ENCODE measurements at places on chromosomes 1 and 21.

DNA sequence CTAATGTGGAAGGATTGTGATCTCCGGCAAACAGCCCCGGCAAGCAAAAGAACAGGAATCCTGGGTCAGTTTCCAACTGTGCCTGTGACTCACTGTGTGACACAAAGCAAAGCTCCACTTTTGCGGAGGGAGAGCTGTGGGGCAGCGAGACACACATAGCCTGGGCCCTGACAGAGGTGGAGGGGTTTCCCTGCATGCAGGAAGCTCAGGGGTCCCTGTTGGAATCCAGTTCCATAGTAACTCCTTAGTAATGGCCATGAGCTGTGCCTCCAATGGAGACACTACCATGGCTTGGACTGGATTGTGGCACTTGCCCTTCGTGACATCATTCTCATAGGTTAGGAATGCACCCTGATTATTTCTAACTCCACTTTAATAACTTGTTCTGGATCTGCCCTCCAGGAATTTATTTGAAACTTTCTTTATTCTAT is 47.0 kb upstream of the ATF3 start:
- DNase-seq = no peak

- no peak for DNase-seq
Measured at GRCh38 chr1:244150665-244151064, 99.6 kb downstream of the ZBTB18 start.

GRCh38 chr1:81660286-81660685 is 140.4 kb upstream of the ADGRL2 start:
- DNase-seq = no peak

DNA sequence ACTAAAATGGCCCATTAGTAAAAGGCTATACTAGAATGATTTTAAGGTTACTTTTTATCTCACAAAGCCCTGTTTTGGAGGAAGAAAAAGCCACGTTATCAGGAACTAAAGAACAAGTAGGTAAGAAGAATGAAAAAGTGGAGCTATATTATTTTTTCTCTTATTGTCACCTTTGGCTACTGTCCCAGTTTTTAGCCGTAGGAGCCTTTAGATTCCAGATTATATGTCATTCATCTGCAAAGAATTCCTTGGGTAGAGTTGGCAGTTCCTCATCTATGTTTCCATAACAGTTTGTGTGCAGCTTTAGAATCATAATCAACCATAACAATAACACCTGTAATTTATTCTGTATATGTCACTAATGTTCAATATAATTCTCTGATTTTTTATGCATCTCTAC is 83.8 kb downstream of the TPR start:
- DNase-seq = no peak

GRCh38 chr21:28725396-28725795 is 267.3 kb downstream of the LTN1 start:
- no peak for DNase-seq

DNA sequence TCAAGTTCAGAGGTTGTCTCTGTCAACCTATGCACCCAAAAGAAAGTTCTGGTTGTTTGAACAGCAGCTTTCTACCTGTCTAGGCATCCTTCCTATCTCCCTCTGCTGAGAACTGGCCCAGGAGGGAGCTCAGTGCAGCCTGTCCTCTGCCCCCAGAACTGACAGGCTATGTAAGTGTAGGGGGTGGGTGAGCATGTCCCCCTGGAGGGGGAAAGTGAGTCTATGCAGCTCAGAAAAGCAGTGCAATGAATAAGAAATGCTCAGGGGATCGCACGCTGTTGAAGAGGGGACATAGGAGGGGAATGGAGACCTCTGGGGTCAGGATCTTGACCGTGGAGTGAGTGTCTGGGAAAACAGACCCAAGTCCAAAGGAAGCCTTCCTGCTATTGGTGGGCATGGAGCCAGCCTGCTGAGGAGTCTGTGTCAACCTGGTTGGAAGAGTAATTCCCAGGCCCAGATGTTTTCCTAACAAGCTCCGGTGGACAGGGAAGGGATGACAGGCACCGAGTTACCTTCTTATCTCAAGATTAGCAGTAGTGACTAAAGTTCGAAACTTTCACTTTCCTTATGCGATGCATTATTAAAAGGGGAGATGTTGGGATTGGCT is 26.1 kb upstream of the FHAD1 start:
- DNase-seq = no peak

DNA sequence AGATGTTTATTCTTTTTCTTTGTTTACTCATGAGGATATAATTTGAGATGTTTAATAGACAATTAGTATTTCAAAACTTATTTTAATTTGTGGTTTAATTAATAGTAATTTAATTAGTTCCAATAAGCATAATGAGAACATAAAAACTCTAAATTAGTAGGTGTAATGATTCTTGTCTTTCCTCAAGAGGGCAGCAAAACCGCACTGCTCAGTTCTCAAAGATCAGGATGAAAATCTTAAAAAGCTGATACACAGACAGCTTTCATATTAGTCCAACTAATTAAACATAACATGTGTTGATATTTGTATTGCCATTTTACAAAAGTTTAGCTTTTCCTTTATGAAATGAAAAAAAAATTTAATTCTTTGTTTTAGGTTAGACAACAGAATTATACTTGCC is 106.7 kb upstream of the C21orf91 start:
- no peak for DNase-seq

DNA sequence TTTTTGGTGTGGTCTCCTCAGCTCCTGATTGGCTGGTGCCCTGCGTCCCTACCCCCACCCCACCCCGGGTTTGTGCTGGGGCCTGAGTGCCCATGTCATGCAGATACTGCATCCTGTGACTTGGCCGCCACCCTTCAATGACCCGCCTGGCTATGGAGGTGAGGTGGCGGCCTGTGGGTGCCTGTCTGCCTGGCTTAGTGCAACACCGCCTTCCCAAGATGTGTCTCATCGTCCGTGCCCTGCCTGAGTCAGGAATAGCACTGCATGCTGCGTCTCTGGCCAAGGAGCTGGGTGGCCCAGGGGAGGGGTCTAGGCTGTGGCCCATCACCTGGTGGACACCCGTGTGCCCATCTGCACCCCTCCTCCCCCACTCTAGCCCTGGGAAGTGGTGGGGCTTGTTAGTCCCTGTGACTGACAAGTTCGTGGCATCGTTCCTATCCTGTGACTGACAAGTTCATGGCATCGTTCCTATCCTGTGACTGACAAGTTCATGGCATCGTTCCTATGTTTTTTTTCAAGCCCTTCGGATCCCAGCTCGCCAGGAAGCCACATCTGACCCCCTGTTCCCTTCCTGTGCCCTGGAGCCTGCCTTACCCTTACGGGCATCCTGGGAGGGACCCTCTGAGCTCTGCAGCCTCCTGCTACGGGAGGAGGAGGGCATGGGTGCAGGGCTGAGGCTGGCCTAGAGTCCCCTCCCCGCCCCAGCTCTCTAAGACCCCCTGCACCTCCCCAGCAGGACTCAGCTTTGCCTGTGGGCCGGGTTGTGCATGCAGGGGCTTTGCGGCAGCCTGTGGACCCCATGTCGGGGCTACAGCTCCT is 7.5 kb downstream of the SLX9 start:
- no peak for DNase-seq

DNA sequence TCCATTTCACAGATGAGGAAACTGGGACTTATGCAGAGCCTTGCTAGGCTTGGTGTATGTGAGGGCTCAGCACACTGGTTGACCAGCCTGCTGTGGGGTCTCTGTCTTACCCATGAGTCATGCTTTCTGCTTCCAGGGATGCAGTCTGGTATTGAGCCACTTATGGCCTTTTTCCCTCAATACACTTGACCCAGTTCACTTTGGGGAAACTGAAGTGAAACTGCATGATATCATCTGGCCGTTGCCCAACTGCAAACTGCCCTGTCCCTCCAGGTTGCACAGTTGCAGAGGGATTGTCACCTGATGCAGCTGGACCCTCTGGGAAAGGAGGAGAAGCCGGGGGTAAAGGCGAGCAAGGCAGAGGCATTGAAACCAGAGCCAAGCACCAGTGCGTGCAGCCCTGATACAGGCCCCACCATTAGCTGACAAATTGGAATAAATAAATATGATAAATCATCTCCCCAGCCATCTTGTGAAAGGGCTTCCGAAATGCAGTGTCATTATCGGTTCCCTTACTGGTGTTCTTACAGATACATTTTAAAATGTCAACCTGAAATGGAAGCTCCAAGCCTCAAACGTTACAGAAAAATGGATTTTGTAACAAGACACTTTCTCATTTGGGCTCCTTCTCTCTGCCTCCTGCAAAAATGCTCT is 39.3 kb upstream of the DUSP10 start:
- DNase-seq = no peak

DNA sequence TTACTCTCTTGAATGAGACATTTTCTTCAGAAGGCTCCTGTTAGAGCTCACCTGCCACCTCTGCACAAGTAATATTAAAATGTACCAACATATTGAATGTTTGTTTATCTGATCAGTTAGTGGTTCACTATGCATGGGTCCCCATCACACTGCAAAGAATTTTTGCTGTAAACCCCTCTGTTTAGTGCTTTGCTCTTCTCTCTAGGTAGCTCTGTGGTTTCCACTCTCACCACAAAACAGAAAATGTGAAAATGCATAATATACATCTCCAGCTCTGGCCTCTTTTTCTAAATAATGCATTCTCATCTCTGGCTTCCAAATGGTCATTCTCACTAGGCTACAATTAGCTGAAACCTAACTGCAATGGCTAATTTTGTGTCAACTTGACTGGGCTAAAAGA is 176.7 kb downstream of the TRIM33 start:
- DNase-seq = no peak

GRCh38 chr1:30043256-30043655 is 680.1 kb downstream of the MATN1 start:
- no peak for DNase-seq

- no peak for DNase-seq
Measured at GRCh38 chr1:24776821-24777220, 31.6 kb downstream of the CLIC4 start.

GRCh38 chr1:30782361-30783255 is 25.0 kb upstream of the LAPTM5 start:
- no peak for DNase-seq

GRCh38 chr1:107415241-107415640 is 274.4 kb downstream of the NTNG1 start:
- DNase-seq = no peak

DNA sequence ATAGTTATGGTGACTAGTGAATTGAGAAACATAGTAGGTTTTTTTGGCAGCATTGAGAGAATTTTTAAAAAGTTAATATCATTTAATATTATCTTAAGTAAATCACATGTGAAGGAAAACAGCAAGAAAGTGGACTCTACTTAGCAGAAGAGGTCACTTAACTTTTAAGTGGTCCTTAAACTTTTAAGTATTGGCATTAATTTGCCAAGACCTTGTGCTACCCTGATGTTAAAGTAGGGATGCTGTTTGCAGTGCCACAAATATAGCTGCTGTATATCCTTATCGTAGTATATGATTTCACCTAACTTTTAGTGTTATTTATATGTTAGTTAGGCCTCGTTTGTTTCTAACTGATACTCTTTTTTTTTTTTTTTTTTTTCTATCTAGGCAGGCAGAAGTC is 40.2 kb downstream of the SMG7 start:
- no peak for DNase-seq

DNA sequence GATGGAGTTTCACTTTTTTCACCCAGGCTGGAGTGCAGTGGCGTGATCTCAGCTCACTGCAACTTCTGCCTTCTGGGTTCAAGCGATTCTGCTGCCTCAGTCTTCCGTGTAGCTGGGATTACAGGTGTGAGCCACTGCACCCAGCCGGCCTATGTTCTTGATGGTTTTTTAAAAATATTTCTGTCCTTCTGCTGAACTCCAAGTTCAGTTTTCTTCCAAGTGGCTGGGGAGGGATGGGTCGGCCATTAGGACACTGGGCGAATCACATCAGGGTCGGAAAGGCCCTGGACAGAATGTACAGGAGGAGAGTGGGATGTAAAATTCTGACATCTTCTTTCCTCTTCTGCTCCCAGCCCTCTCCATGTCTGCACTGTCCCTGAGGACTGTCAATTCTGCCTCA is 289.6 kb downstream of the PTPRU start:
- DNase-seq = no peak

- no peak for DNase-seq
Measured at GRCh38 chr1:37035014-37035691, 838 bp upstream of the GRIK3 start.

- DNase-seq = no peak
Measured at GRCh38 chr1:78640462-78640861, 9.2 kb upstream of the IFI44 start.

GRCh38 chr1:222233444-222234158 is 314.3 kb downstream of the HHIPL2 start:
- no peak for DNase-seq

GRCh38 chr1:107940701-107941100 is 24.3 kb downstream of the VAV3 start:
- no peak for DNase-seq

DNA sequence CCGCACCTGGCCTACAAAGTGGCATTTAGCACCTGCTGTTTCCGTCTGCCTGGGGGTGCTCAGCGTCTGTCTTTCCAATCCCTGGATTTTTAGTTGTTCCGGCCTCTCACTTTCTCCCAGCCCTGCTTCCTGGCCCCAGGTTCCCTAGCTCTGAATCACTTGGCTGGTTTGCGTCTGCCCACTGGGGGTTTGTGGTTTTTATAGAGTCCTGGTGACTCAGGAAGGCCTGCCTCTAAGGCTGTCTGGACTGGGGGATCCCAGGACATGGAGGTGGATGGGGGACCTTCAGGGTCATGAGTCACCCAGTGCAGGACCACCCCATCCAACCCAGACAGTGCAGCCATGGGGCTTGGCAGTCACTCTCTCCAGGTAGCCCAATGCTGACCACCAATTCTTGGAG is 53.5 kb downstream of the MRPL37 start:
- no peak for DNase-seq

- DNase-seq = no peak
Measured at GRCh38 chr1:112686417-112686816, 12.0 kb downstream of the MOV10 start.

DNA sequence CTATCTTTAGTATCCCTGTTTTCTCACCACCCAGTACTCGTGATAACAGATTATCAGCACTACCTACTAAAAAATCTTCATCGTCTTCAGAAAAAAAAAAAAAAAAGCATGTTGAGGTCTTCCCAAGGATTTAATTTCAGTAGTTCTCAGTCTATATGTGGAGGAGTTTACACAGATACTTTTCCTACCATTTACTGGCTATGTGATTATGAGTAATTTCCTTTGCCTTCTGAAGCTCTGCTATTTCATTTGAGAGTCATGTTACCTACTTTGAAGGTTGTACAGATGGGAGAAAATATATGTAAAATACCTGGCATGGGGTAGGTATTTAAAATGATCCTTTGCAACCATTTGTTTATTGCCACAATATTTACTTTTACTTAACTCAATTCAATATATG is 399.7 kb downstream of the NEGR1 start:
- DNase-seq = no peak

GRCh38 chr1:48077795-48078222 is 80.6 kb upstream of the TRABD2B start:
- DNase-seq = no peak
